ENCODE measurements at places on chromosomes 4 and X.

DNA sequence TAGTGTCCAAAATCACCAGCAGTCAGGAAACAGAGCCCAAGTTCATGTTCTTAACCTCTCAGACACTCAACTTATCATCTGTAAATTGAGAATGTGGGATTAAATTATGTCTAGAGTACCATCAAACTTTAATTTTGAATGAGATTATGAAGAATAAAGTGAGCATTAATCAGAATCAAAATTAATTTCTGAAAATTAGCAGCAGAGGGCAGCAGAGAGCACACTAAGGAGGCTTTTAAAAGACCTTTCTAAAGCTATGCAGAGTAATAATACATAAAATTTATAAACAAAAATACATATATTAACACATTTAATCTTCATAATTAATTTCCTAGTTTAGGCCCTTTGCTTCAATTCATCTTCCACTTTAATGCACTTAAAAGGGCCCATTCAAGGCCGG lies 7.1 kb downstream of the TASL start:
- DNase-seq: no peak

GRCh38 chr4:38610521-38610920 lies 53.5 kb upstream of the KLF3 start:
- DNase-seq: no peak

- DNase-seq: no peak
Observed at GRCh38 chr4:75158451-75158850, 225.5 kb downstream of the PARM1 start.

GRCh38 chr4:84786478-84786877 lies 180.0 kb downstream of the WDFY3 start:
- no peak for DNase-seq

DNA sequence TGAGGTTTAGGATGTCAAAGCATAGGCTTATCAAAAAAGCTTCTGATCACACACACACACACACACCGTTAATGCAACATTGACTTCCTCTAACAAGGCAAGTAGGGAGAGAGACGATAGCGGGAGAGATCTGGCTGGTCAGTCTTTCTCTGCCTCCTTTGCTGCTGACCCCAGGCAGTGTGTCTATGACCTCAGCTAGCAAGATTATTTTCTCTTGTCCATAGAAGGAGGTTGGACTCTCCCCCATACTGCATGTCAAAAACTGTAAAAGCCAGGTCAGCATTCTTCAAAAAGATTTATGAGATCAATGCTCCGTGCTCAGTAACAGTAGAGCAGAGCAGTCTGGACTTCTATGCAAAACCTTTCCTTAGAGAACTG lies 63.5 kb upstream of the PGM2 start:
- no peak for DNase-seq

- no peak for DNase-seq
Observed at GRCh38 chr4:95091272-95091671, 333.5 kb downstream of the BMPR1B start.

GRCh38 chrX:19225909-19226308 lies 103.6 kb upstream of the ADGRG2 start:
- DNase-seq: no peak

- no peak for DNase-seq
Observed at GRCh38 chr4:15197005-15197404, 194.7 kb downstream of the CPEB2 start.

- no peak for DNase-seq
Observed at GRCh38 chr4:189046642-189047041, 894.0 kb upstream of the FRG1 start.

DNA sequence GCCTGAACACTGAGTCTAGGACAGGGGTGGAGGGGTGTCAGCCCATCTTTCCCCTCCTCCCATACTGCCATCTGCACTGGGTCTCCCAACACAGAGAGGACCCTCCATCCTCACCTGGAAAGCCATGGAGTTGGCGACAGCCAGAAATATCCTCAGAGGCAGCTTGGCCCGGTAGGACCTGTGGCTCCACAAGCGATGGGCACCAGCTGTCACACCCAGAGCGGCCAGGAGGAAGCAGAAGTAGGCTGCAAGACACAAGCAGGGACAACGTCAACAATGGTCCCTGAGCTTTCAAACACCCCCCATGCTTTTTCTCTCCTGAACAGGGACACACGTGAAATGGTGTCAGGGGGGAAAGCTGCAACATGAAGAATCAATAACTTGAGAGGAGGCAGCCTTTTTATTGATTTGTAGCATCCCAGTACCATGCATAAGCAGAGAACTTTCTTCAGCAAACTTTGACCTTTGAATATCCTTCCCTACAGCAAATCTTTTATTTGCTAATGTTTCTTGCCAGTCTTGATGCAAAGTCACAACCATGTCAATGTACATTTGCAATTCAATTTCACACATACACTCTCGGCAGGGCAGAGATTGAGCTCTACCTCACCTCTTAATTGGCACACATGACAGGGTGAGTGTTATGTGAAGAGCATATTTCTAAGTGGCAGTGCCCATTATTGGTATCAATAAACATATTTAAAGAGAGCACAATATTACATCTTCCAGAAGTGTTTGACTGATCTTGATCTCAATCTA lies 93.2 kb downstream of the SCD5 start:
- no peak for DNase-seq

GRCh38 chr4:3306450-3306849 lies 13.6 kb downstream of the RGS12 start:
- no peak for DNase-seq

DNA sequence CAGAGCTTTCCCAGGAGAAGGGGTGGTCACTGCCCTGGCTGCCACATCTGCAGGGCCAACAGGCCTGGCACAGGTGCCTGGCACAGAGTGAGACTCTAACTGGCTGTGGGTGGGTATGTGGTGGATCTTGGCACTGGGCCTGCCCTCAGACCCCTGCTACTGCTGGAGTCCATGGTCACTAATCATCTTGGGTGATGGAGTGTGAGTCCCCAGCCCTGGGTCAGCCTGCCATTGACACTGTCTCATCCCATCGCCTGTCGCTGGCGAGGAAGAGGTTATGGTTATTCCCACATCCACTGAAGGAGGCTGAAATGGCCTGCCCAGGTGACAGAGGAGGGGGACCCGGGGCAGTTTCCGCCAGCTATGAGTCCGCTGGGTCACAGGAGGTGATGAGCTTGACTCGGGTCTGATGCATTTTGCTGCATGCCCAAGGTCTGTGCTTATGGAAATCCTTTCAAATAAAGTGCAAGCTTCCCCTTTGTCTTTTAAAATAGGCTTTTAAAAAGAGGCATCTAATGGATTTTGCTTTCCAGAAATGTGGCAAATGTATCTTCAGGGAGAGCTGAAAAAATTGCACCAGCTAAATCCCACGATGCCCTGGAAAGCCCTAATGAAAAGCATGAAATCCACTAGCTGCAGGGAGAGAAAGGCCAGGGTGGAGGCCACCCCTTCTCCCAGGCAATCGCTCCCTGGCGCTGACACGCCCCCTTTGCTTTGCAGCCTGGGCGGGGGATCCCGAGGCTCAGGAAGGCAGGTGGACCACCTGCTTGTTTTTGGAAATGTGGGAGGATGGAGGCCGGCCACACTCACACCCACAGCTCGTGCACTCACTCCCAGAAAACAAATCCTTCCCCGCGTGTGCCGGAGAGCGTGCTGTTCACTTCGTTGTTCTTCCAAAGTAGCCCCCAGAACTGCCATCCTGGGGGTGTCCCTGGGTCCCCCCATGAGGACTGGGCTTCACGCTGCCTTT lies 54.9 kb downstream of the ABLIM2 start:
- no peak for DNase-seq

DNA sequence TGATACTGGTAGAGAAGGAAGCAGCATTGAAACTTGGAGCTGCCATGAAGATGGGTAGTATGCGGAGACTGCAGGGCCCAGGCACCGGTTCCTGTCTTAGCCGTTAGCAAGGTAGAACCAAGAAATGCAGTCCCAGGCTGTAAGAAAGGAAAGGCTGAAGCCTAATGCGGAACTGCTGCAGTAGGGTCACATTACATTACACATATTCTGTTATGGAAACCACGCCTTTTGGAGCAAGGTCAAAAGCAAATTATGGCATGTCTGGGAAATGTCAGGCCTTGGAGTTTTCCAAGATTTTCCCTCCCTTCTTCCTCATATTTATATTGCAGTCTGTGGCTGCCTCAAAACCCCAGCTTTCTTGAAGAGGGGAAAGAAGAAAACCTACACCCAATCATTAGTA lies 204.8 kb upstream of the RASGEF1B start:
- no peak for DNase-seq

- peak; percentile 38 for DNase-seq
Observed at GRCh38 chrX:72027914-72028307, 103.8 kb downstream of the RTL5 start.

GRCh38 chr4:37927434-37927833 lies 32.8 kb upstream of the PTTG2 start:
- no peak for DNase-seq

DNA sequence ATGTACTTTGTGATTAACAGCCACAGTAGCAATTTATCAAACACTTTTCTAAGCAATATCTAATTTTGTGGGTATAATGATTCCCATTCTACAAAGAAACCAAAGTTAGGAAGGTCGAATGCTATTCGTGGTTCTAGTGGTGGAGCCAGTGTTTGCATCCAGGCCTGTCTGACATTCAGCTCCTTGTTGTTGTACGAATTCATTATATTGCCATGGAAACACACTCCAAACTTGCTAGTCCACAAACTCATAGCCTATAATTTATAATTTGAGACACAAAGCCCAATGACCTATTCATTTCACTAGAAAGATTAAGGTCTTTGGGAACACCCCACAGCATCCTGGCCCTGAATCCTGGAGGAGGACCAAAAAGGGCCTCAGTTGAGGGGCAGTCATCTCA lies 52.0 kb upstream of the FRAS1 start:
- DNase-seq: no peak

- DNase-seq: peak; percentile 55
Observed at GRCh38 chrX:642436-643240, 12.0 kb downstream of the SHOX start.

- DNase-seq: no peak
Observed at GRCh38 chr4:99290848-99291786, at the start of gene ADH1A. TSS of gene ADH1A (minus strand) at chr4:99290985. CDS start at chr4:99290914, 71 bp downstream.

DNA sequence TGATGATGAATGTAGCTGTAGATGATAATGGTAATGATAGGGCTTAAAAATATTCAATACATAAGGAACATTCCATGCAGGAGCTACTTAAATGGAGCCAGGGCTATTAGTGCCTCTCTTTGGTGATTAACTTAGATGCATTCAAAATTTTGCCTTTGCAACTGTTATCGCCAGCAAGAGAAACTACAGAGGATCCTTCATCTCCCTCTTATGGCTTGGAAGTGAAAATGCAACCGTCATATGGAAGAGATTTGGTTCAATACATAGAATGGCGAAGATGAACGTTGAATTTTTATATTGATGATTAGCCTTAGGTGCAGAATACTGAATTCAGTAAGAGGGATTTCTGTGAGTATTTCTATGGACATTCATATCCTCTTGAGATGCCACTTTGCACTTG lies 134.5 kb upstream of the NLGN4X start:
- no peak for DNase-seq

DNA sequence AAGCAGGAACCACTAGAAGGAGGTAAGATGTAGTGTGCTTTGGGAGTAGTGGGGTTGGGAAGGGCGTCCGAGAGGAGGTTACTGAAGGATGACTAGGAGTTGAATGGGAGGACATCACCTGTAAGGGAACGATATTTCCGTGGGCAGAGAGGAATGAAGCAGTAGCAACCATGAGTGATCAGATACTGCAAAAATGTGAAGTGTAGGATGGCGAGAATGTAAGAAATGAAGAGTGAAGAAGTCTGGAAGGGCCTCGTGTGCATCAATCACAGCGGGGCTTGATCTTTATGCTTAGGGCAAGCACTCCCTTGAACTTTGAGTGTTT lies 594 bp downstream of the MSMO1 start:
- DNase-seq: no peak

- no peak for DNase-seq
Observed at GRCh38 chr4:174317531-174317930, 33.8 kb downstream of the CEP44 start.

GRCh38 chrX:47278691-47279090 lies 45.9 kb downstream of the USP11 start:
- no peak for DNase-seq
